HEK293T (cell line): ENCODE measurements at places on chromosomes 11 and 22.

GRCh38 chr22:23844739-23845202 is 6.0 kb upstream of the DERL3 start:
- no peak for DNase-seq

- no peak for DNase-seq
Measured at GRCh38 chr22:17087498-17088131, 2.8 kb downstream of the IL17RA start.

GRCh38 chr11:72754149-72754543 is 1.9 kb upstream of the ARAP1 start:
- DNase-seq: no peak

DNA sequence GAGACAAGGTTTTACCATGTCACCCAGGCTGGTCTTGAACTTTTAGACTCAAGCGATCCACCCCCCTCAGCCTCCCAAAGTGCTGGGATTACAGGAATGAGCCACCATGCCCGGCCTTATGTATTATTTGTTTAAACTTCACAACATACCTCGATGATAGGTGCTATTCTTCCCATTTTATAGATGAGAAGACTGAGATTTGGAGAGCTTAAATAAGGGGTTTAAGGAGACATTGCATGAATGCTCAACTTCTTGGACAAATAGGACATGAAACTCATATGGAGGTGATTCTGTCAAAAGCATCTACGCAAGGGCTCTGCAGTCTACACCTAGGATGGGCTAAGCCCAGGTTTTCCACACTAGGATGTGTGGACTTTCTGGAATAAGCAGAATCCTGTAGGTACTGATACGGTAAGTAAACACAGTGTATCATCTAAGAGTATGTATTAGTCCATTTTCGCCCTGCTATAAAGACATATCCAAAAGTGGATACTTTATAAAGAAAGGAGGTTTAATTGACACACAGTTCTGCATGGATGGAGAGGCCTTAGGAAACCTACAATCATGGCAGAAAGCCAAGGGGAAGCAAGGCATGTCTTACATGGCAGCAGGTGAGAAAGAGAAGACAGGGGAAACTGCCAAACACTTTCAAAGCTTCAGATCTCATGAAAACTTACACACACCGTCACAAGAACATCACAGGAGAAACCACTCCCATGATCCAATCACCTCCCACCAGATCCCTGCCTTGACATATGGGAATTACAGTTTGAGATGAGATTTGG is 62.8 kb upstream of the CAPRIN1 start:
- no peak for DNase-seq

GRCh38 chr11:102427068-102427467 is 25.5 kb downstream of the TMEM123 start:
- no peak for DNase-seq

GRCh38 chr22:29102300-29102699 is 29.5 kb downstream of the KREMEN1 start:
- DNase-seq: no peak

DNA sequence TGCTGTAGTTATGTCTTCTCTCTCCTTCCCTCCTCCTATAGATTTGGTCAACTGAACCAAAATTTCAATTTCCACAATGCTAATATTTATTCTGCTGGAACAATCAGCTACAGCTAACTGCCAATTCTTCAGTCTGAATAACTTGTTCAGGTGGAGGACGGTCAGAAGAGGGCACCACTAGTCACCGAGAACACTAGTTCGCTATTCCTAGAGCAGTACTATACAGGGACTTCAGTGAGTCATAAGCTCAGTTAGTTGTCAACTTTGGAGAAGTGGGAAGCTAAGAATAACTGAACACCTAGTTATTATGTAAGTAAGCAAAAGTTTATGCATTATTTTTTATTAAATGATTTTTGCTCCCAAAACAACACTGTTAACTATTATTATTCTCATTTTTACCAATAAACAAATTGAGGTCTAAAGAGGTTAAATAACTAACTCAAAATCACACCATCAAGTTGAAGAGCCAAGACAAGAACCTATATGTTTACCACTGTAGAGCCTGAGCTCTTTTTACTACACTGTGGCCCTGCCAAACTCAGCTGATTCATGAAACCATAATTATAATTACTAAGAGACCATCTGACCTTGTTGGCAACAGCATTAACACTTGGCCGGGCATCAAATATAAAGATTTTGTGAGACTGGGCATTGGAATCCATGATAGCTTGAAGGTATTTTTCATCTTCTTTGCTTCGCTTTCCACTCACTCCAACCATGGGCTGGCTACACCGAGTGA is 59.0 kb downstream of the CEP57 start:
- DNase-seq: peak; percentile 38

DNA sequence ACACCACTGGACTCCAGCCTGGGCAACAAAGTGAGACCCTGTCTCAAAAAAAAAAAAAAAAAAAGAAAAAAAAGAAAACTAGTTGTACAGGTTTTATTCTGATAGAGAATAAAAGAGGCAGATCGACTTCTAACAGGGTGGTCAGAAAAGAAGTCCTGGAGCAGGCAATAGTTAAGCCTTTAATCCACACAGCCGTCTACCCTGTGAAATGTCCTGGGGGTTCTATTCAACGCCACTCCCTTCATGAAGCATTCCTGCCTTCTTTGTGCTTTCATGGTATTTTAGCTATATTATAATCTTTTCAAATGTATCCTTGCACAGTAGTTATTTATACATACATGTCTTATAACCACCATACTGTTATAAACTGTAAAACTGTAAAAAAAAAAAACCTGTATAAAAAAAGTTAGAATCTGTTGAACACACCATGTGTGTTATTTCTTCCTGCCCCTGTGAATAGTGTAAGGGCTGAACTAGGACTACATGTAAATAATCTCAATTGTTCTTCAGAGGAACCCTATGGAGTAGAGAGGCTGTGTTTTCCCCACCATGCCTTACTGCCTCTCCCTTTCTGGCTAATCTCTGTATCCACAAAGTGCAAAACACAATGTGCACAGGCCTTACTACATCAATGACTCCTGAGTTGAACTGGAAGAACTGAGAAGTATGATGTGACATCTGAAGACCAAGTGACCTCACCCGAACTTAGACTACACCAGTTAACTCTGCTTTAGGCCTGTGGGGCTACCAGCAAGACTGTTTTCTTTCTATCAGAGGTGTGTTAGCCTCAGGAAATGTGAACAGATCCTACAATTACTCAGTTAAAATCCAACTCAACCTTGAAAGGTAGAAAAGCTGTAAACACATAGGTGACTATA is 25.3 kb downstream of the PRCP start:
- no peak for DNase-seq

- DNase-seq: no peak
Measured at GRCh38 chr22:25942115-25942855, 200.3 kb downstream of the MYO18B start.

DNA sequence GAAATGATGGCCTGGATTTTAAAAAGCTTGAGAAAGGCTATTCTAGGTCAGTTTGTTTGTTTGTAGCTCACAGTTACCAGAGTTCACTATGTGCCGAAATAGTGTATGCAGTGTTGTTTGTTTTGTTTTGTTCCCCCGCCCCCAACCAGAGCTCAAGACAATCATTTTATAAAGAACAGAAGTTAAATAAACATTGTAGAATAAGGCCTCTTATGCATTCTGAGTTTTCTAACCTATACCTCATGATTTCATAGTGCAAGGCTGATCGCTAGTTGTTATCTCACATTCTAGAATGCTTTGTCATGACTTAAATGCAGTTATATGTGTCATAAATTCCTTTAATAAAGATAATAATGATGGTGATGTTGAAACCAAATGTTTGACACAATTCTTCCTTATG is 7.8 kb downstream of the KCNA4 start:
- no peak for DNase-seq
